ENCODE measurements at places on chromosomes 4 and X.

DNA sequence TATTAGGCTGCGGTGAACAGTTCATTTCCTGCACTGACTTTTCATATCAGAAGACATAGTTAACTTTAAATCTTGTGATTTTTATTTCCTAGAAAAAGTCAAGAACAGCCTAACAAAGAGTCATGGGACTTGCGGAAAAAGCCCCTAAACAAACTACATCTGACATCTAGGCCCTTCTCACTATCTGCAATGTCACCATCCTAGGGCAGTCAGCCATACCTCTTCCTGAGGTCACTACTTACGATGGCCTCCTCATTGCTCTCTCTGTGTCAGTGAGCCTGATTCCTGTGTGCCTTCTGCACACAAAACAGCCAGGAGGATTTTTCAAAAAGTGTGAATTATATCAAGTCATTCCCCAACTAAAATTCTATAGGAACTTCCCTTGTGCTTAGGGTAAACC is 22.4 kb upstream of the KIT start:
- no peak for DNase-seq

DNA sequence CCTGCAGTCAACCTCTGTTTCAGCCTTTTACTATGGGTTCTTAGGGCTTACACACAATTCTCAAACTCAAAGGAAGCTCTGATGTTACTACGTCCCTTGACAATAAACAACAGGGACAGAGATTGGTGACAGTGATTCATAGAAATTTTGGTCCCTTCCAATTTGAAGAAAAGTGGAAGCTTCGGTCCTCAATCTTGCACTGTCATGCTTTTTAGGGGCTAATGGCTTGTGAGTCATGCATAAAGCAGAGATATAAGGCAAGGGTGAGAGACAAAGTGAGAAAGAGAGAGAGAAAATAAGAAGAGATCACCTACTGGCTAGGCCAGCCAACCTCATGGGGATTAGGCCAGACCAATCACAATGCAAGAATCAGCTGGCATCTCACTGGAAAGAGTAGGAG is 63.2 kb upstream of the STARD8 start:
- DNase-seq, result no peak

GRCh38 chr4:173436149-173436579 is 37.2 kb upstream of the SCRG1 start:
- DNase-seq, result no peak

GRCh38 chr4:117135634-117136354 is 50.4 kb upstream of the TRAM1L1 start:
- DNase-seq, result no peak

GRCh38 chrX:48456628-48457331 is 13.3 kb downstream of the SLC38A5 start:
- DNase-seq, result no peak

DNA sequence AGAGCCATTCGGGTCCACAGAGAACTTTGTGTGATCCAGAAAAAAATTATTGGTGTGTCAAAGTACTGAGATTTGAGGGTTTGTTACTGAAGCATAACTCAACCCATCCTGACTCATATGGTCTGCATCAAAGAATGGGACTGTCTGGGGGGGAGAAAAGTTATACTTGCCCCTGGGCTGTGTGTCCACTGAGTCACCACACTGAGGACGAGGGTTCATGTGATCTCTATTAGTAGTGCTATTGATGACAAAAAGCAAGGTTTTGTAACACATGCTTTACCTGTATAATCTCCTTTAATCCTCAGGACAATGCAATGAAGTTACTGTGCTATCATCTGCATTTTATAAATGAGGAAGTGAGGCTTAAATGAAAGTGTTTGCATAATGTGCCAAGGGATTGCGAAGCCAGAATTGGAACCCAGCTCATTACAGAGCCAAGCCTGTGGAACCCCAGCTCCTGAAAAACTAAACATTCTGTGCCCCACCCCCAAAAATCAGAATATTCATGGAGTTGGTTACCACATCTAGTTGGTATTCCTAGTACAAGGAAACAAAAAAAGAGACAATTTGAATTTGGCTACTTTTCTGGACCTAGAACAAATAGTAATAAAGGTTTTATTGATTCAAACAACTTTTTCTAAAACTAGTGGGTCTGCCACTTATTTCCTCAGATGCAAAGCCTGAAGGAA is 31.2 kb downstream of the CCDC149 start:
- no peak for DNase-seq

DNA sequence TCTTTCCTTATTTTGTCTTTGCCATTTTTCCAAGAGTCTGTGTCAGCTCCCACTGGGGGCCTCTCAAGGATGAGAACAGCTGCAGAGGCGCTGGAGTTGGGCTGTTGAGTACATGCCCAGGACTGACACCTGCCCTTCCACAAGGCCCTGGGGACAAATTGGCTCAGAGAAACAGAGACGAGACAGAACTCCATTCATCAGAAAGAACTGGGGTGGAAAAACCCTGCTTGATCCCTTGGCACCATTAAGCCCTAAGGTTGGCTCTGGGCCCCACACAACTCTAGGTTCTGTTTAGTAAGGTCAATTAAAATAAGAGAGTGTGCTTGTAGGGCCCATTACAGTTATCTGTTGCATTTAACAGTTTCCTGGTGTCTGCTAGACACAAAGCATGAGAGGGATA is 63.6 kb downstream of the DCX start:
- DNase-seq, result no peak

- DNase-seq, result no peak
Observed at GRCh38 chr4:59700651-59701050, 1499.5 kb upstream of the ADGRL3 start.

- no peak for DNase-seq
Observed at GRCh38 chr4:89800012-89800516, 36.9 kb downstream of the SNCA start.

- no peak for DNase-seq
Observed at GRCh38 chrX:39577985-39578869, 519.5 kb downstream of the BCOR start.

- no peak for DNase-seq
Observed at GRCh38 chr4:80196259-80196921, 913 bp upstream of the PRDM8 start.

DNA sequence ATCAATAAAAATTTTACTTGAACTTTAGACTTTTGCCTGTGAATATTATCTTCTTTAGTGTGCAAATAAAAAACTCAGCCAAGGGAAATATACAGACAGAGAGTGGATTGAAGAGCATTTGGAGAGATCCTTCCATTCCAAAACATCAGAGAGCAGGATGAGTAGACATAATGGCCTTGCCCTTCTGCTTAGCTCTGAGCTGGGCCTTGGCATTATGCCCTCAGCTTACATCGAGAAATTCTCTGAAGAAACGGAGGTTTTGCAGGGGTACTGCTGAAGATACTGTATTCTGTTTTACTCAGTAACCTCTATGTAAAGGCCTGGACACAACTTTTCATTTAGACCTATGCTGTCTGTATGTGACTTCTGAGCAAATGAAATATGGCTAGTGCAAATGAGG is 317.4 kb downstream of the STIM2 start:
- DNase-seq, result no peak

DNA sequence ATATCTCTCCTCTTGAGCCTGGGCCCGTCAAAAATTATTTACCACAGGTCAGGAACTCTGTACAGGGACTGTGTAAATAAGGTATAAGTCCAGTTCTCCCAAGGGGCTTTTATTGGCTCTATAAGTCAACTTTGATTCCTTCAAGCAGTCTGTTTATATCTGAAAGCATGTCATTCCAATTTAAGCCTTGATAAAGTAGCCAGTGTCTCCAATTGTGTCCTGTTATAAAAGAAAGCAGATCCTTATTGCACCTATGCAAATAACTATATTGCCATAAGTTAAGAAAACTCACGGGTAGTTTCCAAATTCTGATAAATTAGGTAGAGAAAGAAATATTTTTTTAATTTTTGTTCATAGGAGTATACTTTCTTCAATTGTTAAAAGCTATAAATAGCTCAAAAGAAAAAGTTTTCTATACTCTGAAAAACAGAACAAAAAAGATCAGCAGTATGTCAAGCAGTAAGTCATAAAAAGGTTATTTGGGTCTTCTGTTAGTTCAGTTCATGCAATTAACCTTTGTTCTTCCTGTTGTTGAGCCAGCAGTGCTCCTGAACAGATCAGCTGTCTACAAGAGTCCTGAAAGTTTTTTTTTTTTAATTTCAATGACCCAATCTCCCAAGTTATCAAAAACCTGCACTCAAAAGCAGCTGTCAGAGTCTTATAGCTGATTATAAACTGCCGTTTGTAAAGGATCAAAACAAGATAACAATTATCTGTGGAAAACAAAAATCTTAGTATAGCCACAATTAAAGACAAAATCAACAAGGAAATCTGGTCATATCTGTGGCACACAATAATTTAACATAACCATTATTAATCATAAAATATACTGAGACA is 178.4 kb upstream of the GALNT7 start:
- DNase-seq, result no peak

All from NT2/D1 (cell line).